ENCODE measurements at places on chromosomes 6 and 20.

GRCh38 chr6:12582421-12583110 lies 134.0 kb upstream of the PHACTR1 start:
- no peak overlapping the region for H3K4me3 ChIP-seq
- no peak for DNase-seq
- H3K4me1 ChIP-seq = no peaks in the 10 kb centered on the region
- H3K36me3 ChIP-seq = no peaks in the 10 kb centered on the region
- no peaks in the 10 kb centered on the region for H3K27me3 ChIP-seq

GRCh38 chr6:41367700-41368099 lies 32.3 kb downstream of the NCR2 start:
- peaks cover 36% of the 10 kb centered on the region for H3K27me3 ChIP-seq
- DNase-seq = no peak
- H3K27ac ChIP-seq = no peak overlapping the region
- H3K4me3 ChIP-seq = no peak overlapping the region

GRCh38 chr6:1941534-1941933 lies 303.9 kb downstream of the GMDS start:
- H3K4me3 ChIP-seq = no peak overlapping the region
- H3K27me3 ChIP-seq = no peaks in the 10 kb centered on the region
- H3K36me3 ChIP-seq = no peaks in the 10 kb centered on the region
- H3K27ac ChIP-seq = no peak overlapping the region

DNA sequence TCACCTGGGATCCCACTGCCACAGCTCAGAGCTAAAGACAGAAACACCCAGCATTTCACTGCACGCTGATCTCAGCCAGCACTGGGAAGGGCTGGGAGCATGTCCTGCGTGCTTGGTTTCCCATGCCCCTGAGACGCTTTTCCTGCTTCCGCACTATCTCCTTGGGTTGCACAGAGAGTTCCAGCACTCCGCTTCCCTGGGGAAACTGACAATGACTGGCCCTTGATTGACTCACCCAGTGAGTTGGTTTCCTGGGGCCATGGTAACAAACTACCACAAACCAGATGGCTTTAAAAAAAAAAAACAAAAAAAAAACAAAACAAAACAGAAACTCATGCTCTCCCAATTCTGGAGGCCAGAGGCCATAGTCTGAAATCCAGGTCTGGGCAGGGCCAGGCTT lies 14.8 kb upstream of the MAS1L start:
- no peak overlapping the region for H3K27ac ChIP-seq
- H3K4me1 ChIP-seq = no peaks in the 10 kb centered on the region
- no peak overlapping the region for H3K4me3 ChIP-seq
- DNase-seq = no peak

DNA sequence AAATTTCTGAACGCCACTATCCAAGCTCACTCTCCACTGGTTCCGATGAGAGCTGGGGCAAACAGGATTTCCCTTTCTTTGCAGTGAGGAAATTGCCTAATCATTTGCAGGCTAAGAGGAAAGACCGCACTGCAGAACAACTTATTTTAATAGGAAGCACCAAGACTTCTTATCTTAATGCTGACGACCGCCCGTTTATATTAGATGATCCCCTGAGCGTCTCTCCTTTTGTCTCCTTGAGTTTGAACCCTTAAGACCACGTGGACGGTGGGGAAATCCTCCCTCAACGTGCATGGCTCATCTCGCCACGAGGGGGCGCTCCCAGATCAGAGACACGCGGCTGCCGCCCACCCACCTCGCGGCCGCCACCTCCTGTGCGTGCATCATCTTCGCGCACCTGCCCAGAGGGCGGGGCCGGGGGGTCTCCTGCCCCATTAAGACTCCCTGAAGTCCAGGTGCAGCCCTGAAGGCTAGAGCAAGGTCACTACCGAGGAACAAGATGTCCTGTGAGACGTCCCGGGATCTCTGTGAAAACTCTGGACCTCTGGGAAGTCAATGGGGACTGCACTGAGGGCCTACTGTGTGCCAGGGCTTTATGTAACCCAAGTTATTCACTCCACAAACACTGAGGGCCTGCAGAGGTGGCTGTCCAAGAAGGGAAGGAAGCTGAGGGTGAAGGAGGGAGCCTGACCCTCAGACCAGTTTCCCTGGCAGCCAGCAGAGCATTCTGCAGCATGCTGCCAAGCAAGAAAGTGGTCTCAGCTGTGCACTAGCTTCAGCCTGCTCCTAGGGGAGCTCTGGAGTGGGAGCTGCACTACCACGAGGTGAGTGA lies 28.1 kb downstream of the PDYN start:
- no peak overlapping the region for H3K4me3 ChIP-seq
- no peaks in the 10 kb centered on the region for H3K27me3 ChIP-seq
- H3K27ac ChIP-seq = no peak overlapping the region

DNA sequence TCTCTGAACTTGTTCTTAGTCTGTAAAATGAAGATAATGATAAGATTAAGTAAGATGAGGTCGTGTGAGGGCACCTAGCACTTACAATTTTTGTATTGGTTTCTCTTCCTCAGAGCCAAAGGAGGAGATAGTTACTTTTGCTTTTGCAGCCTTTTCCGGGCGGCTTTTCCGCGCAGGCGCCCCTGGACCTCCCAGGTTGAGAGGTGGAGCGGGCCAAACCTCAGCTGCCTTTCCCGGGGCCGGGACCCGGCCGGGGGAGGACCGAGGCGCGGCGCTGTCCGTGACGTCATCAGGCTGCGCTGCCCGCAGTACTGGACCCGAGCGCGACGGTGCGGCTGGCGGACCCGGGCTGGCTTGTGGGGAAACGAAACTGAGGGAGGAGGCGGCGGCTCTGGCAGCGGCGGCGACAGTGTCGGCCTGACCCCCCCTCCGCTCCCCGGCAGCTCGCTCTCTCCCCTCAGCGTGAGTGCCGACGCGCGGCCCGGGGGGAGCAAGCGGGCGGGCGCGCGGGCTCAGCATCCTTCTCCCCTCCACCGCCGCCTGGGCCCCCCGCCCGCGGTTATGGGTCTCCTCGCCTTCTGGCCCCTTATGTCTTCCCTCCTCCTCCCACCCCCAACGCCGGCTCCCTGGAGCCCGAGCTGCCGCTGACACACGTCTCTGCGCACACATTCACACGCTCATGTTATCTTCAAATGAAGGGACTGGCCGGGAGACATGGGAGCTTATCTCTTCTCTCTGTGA lies at the start of gene CMTR1:
Gene CMTR1 (plus strand): TSS at position 306 of the 741 bp plus-strand sequence. CDS start 2,409 bp downstream, outside the sequence.
- peak; percentile 74 for DNase-seq
- H3K4me3 ChIP-seq = peak within 1 kb of the TSS; percentile 92
- no peak within 1 kb of the TSS for H3K27ac ChIP-seq
- no peaks in the 10 kb centered on the region for H3K36me3 ChIP-seq
- 0 out of 2 replicates have a peak, but pooled peaks cover 2% of the 10 kb centered on the region for H3K4me1 ChIP-seq

DNA sequence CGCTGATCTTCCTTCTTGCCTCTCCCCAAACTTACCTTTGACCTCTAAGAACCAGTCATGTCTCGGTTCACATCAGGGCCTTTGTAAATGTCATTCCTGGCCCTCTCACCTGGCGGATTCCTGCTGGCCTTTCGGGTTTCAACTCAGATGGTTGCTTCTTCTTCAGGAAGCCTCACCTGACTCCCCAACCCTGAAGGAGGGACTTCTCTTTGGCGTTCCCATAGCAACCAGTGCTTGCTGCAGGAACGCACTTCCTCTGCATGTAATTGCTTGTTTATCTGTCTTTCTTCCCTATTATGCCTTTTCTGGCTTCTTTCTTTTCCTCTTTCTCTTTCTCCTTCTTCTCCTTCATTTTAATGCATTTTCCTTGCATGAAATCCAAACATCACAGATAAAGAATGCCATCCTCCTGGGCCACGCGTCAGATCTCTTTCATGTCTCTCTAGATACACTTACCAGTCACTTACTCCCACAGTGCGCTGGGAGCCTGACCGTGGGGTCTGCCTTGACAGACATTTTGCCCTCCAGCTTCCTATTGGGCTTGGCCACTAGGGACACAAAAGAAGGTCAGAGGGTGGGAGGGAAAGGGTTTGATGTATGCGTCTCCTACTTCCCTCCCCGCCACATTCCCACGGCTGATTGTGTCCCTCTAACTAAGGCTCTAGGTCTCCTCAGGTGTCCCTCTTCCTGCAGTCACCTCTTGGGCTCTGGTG lies 295.7 kb upstream of the TSHZ2 start:
- no peak overlapping the region for H3K4me3 ChIP-seq
- H3K27ac ChIP-seq = no peak overlapping the region
- H3K4me1 ChIP-seq = peaks cover 3% of the 10 kb centered on the region
- no peaks in the 10 kb centered on the region for H3K27me3 ChIP-seq
- no peak for DNase-seq

GRCh38 chr20:54822386-54822785 lies 347.0 kb downstream of the DOK5 start:
- no peak overlapping the region for H3K4me3 ChIP-seq
- H3K27ac ChIP-seq = no peak overlapping the region
- no peaks in the 10 kb centered on the region for H3K27me3 ChIP-seq

DNA sequence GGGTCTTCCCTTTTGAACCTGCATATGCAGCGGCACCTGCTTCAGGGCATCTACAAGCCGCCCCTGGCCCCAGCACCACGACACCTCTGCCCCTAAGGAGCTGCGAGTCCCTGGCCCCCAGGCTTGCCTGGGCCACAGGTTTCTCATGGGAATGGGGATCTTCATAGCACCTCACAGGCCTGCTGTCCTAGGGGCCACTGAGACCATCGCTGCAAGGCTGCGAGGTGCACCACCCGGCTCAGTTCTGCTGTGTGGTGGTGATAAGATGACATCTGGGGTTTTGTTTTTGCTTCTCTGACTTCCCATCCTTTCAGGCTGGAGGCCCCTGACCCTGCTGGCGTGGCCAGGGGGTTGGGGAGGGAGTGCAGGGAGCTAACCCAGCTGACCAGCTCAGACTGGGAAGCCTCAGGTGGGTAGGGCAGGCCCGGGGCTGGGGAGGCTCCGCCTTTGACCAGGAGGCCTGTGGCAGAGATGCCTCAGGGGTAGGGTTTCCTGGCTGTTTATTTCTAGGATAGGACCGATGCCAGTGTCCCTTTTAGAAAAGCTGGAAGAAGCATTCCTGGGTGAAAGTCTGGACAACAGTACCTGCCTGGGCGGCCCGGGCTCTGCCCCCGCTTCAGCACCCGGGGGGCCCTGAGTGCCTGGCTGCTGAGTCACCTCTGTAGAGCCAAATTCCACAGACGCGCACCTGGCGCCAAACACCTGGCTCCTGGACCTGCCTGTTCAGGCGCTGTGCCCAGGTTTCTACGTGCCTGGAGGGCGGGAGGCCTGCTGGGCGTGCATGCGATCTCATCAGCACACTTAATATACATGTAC lies 264.7 kb downstream of the DLL1 start:
- no peaks in the 10 kb centered on the region for H3K27me3 ChIP-seq
- H3K4me1 ChIP-seq = peaks cover 3% of the 10 kb centered on the region
- no peak overlapping the region for H3K4me3 ChIP-seq
- H3K27ac ChIP-seq = no peak overlapping the region
- DNase-seq = no peak
- no peaks in the 10 kb centered on the region for H3K36me3 ChIP-seq

GRCh38 chr6:17721671-17722070 lies 14.9 kb upstream of the NUP153 start:
- no peak overlapping the region for H3K4me3 ChIP-seq
- DNase-seq = no peak
- no peak overlapping the region for H3K27ac ChIP-seq
- H3K36me3 ChIP-seq = no peaks in the 10 kb centered on the region

DNA sequence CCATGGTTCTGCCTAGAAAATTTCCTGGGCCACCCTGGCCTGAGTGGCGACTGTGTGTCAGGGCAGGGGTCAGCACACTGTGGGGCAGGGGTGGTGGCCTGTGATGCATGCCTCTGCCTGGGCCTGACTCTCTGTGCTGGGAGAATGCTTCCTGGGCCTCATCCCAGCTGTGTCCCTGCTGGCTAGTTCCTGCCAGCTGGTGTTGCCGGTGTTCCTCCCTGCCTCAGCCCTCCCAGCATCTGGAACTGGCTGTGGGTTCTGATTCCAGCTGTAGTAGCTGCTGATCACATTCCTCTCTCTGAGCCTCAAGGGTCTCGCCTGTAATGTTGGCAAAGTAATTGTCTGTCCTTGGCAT lies 101.5 kb downstream of the SYCP2 start:
- no peaks in the 10 kb centered on the region for H3K27me3 ChIP-seq
- H3K36me3 ChIP-seq = no peaks in the 10 kb centered on the region
- no peak overlapping the region for H3K4me3 ChIP-seq
- no peaks in the 10 kb centered on the region for H3K4me1 ChIP-seq

DNA sequence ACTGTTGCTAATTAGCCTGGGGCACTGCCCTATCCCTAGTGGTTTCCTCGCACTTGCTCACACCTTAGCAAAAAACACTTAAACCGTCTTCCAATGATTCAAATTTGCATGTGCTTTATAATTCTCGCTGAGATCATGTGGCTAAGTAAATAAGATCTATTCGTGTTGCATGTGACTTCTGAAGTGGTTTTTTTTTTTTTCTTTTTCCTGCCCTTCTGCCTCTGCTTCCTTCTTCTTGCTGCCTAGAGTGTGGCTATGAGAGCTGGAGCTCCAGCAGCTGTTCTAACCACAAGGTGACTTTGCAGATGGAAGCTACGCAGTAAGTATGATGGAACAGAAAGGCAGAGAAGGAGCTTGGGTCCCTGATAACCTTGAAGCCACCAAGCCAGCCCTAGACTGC lies 36.5 kb downstream of the SULF2 start:
- no peak overlapping the region for H3K27ac ChIP-seq
- DNase-seq = no peak
- H3K27me3 ChIP-seq = no peaks in the 10 kb centered on the region
- H3K4me1 ChIP-seq = no peaks in the 10 kb centered on the region
- no peak overlapping the region for H3K4me3 ChIP-seq

DNA sequence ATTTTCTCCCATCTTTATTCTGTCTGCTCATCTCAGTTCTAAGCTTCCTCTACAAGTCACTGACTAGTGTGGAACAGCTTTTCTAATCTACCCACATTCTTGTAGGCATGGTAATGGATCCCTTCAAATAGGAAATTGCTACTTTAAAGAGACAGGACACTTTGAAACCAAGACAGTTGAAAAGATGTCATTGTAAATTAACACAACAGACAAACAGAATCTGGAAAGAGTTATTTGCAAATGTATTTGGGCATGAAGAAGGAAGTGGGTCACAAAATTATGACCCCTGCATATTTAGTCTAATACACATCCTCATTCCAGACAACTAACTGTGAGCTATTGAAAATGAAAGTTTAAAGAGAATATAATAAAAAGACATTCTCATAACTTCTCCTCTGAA lies 298.2 kb upstream of the MARCKS start:
- H3K27ac ChIP-seq = no peak overlapping the region
- no peaks in the 10 kb centered on the region for H3K27me3 ChIP-seq
- H3K36me3 ChIP-seq = no peaks in the 10 kb centered on the region

DNA sequence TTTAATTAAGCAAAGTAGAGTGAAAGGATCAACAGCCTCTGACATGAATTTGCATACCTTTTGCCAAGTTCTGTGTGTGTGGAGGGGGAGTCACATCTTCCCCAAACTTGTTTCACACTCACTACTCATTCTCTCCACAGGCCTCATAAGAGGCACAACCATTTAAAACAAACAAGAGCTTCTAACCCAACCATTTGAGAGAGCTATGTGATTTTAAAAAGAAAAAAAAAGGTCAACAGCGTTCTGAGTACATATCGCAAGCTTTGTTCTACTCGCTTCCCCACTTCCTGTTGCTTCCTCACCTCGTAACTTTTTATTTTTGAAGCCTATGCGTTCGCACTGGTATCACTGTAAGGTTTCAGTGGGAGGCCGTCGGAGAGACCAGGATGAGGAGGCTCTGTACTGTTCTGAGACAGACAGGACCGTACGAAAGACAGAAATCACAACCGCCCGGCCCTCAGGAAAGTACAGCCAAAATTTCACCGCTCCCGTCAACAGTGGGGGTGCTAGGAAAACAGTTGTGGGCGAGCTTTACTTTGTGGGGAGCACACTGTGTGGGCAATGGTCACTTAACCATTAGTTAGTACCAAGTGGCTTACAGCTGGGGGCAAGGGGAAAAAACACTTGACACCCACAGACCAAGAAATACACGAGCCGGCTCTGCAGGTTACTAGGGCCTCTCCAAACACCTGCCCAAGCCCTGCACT lies 61.3 kb downstream of the TRERF1 start:
- no peak overlapping the region for H3K27ac ChIP-seq
- H3K27me3 ChIP-seq = no peaks in the 10 kb centered on the region
- H3K36me3 ChIP-seq = no peaks in the 10 kb centered on the region
- H3K4me3 ChIP-seq = no peak overlapping the region
